ENCODE measurements at places on chromosomes 13 and 19.

DNA sequence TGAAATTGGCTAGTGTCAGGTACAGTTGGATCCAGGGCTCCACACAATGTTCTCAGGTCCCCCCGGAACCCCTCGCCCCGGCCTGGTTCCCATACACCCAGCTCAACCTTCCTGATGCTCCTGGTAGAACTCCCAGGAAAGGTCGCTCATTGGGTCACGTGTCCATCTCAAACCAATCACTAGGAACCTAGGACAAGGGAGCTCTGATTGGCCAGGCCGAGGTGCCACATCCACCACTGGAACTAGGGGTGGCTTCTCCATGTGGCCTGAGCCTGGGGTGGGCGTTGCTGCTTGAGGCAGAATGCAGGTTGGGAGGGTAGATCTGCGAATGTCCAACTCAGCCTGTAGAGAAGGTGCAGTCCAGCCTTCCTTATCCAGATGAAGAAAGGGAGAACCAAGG, 6.9 kb upstream of the MEF2B start:
- no peak for DNase-seq

- no peak for DNase-seq
These were observed 5.9 kb upstream of the ATP4A start for GRCh38 chr19:35569281-35569781.

DNA sequence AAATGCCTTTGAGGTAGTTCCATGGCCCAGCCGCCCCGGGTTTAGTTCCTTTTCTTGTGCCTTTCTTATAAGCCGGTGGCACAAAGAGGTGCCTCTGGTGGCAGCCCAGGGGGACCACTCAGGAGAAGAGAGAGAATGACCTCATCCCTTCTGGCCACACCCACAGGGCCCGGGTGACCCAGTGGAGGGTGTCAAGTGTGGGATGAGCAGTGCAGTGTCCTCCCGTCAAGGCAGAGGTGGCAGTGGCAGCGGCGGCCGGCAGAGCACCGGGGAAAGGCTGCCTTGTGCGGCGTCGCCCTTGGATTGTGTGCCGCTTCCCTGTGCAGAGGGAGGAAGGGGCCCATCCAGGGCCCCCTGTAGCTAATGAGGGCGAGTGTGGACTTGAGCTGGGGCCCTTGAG, 47.9 kb downstream of the KDM4B start:
- DNase-seq, result no peak

GRCh38 chr19:55626350-55626749, 2.0 kb upstream of the ZNF784 start:
- no peak for DNase-seq

- no peak for DNase-seq
These were observed 5.6 kb upstream of the ZNF331 start for GRCh38 chr19:53532362-53532761.

Data from tibial artery (tissue), 4 donors.